Large intestine (tissue), 12 donors: ENCODE measurements at places on chromosomes 1 and 21. TPM values are rescaled to one million over a fixed set of nuclear protein-coding genes. Genes with fewer than 3 reads are reported as not detected.

DNA sequence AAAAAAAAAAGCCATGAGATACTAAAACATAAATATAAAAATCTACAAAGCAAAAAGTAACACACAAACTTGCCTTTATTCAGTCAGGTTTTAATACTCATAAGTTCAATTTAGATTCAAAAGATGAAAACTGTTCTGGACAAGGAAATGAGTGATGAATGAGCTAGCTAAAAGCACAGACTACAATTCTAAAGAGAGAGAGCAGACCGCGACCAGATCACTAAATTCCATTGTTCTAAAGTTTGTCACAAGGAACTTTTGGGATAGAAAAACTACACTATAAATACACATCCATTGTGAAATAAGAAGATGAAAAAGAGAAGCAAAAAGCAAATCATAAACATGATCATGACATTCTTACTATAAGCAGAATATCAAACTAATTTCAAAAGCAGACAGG, 1.7 kb downstream of the ODF2L start:
- no peak overlapping the region for H3K4me3 ChIP-seq
- H3K27ac ChIP-seq, result no peak overlapping the region
- H3K4me1 ChIP-seq, result peaks cover 4% of the 10 kb centered on the region
- H3K36me3 ChIP-seq, result no peaks in the 10 kb centered on the region

DNA sequence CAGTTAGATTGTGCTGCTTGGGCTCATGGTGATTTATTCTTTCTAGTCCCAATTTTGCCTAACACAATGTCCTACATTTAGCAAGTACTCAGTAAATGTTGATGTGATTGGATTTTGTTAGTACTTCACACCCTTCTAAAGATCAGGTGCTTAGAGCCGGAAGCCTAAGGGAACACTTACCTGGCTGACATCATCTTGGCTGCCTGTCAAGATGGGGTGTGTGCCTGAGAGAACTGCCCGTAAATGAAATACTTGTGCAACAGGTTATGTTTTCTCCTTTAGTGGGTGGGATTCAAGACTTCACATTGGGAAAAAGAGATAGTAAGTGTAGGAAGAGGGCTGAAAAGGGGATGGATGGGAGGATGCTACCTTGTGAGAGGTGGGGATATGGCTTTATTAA, 75.5 kb upstream of the MACF1 start:
- no peaks in the 10 kb centered on the region for H3K27me3 ChIP-seq
- H3K27ac ChIP-seq, result no peak overlapping the region
- peak; percentile 81 for DNase-seq

GRCh38 chr1:239321877-239322276, 64.5 kb upstream of the CHRM3 start:
- no peak overlapping the region for H3K4me3 ChIP-seq
- no peak overlapping the region for H3K27ac ChIP-seq
- DNase-seq, result no peak
- H3K36me3 ChIP-seq, result no peaks in the 10 kb centered on the region
- H3K4me1 ChIP-seq, result no peaks in the 10 kb centered on the region
- no peaks in the 10 kb centered on the region for H3K27me3 ChIP-seq

DNA sequence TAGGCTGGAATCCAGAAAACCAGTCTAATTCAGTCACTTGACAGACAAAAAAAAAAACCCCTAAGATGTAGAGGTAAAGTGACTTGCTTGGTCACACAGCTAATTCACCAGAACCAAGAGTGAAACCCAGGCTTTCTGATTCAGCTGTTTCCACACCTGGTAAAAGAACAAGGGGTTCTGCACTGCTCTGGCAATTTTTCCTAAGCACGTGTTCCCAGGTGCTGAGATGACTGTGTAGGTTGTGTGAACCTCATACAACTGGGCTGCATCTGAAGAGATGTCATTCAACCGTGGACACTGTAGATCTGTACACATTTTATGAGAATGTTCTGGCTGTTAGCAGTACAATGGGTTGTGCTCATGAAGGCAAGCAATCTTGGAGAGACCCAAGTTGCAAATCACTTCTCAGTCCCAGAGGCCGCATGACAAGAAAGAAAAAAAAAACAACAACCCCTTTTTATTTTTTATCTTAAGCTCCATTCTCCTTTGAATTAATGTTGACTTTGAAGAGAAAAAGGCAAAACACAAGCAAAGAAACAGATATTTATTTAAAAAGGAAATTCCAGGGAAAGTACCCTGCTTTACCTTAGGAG, 95.4 kb downstream of the INTS7 start:
- no peak overlapping the region for H3K4me3 ChIP-seq
- DNase-seq, result no peak
- H3K4me1 ChIP-seq, result peaks cover 5% of the 10 kb centered on the region

GRCh38 chr21:44654576-44655175, at the start of gene KRTAP12-4:
Gene KRTAP12-4, minus strand, starts transcription at chr21:44654659. Its CDS starts 45 bp downstream, at chr21:44654614.
- no peak within 1 kb of the TSS for H3K4me3 ChIP-seq
- H3K27ac ChIP-seq, result no peak within 1 kb of the TSS
- no peaks in the 10 kb centered on the region for H3K27me3 ChIP-seq
- DNase-seq, result no peak
- no peaks in the 10 kb centered on the region for H3K4me1 ChIP-seq

Gene HPCAL4
- polyA plus RNA-seq, result 2.5 TPM

Gene ACTN2
- polyA plus RNA-seq, result 3.1 TPM
